ENCODE measurements at places on chromosomes 4 and X.

DNA sequence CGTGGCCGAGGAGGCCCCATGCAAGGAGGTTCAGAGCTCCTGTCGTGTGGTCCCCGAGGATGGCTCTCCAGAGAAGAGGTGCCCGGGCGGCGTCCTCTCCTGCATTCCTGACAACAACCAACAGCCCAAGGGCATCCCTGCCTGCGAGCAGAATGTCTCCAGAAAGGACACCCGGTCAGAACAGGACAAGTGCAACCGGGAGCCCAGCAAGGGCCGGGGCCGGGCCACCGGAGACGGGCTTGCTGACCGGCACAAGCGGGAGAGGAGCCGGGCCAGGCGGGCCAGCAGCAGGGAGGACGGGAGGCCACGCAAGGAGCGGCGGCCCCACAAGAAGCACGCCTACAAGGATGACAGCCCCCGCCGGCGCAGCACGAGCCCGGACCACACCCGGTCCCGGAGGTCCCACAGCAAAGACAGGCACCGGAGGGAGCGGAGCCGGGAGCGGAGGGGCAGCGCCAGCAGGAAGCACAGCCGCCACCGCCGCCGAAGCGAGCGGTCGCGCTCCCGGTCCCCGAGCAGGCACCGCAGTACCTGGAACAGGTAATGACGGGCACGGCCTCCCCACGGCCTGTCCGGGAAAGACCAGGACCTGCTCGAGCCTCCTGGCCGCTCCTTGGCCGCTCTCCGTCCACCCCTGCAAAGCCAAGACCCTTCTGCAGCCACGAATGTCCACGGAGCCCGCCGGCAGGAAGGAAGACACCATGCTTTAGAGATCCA is 9.8 kb downstream of the AKAP17A start:
- DNase-seq, result no peak

GRCh38 chr4:101393256-101393655 is 45.9 kb upstream of the PPP3CA start:
- no peak for DNase-seq

DNA sequence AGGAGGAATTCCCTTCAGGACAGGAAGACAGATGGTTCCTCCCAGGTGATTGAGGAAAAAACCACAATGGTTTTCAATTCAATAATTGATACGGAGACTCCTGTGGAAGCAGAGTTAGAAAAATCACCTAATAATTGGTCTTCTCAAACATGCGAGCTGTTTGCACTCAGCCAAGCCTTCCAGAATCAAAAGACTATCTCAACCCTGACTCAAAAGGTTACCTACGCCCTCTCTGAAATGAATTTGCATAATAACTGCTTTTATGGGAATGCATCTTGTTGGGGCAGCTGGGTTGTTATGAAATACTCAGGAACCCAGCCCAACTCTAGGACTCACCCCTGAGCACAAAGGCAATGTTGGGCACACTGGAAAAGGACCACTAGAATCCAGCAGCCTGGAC is 66.9 kb upstream of the ARSJ start:
- no peak for DNase-seq

- DNase-seq, result no peak
Measured at GRCh38 chrX:139739138-139739537, 31.2 kb upstream of the MCF2 start.

DNA sequence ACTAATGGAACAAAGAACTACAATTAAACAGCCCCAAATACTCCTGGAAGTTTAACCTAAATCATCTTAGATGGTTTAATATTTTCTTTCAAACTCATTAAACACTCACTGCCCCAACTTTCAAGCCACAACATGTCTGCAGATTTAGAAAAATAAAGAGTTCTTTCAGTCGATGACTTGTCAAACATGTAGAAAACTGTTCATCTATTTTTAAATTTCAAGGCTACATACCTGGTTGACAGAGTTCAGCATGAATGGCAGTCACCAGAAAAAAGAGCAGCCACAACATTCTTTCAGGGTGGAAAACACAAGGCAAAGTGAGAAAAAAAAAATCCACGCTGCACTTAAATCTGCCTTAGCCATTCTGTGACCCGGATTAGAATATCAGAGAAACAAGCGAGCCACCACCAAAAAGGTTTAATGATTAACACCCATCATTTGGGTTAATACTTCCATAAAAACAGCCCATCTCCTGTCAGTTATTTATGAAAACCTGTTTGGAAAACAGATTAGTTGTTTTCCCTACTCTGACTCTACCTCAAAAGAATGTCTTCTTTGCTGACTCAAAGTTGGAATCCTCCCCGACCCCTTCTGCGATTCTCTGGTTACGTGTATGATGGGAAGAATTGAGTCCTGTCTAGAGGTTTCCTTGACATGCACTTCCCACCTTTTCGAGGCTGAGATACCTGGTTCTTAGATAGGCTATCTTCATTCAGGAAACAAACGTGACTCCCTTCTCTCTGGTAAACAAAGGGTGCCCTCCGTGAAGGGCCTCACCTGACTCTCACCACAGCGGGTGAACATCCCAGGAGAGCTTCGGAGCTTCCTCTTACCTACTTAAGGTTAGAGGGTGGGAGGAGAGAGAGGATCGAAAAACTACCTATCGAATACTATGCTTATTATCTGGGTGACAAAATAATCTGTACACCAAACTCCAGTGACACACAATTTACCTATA is at the start of gene CLTRN:
CLTRN (minus strand) TSS at position 319 of the 958 bp plus-strand sequence; CDS start at position 289, 30 bp downstream.
- DNase-seq, result no peak

GRCh38 chr4:128649575-128650205 is 159.8 kb upstream of the JADE1 start:
- no peak for DNase-seq
